ENCODE measurements at places on chromosomes 3 and 15.

DNA sequence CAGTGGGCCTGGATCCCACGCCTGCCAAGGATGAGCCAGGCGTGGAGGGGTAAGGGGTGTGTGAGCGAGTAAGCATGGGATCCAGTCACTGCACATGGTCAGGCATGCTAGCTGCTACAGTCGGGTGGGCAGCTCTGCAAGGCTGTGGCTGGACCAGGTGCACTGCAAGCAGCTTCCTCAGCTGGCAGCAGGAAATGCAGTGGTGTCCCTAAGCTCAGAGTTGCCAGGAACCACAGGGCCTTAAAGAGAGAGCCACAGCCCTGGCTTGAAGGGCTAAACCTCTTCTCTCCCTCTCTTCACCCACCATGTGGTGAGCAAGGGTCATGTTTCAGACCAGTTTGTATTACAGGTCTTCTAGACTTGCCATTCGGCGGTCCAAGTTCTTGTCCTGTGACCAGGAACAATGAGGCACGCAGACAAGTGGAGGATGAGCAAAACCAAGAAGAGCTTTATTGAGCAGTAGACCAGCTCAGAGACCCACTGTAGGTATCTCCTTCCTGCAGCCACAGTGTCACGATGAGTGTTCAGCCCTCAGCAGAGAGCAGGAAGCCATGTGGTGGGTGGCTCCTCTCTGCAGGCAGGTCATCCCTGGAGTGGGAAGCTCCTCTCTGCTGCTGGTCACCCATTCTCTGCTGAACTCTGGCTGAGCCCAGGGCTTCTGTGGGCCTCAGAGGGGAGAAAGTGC is 511.9 kb downstream of the PYDC2 start:
- no peak for DNase-seq

GRCh38 chr3:124372775-124373174 is 357.5 kb upstream of the UMPS start:
- no peak for DNase-seq

DNA sequence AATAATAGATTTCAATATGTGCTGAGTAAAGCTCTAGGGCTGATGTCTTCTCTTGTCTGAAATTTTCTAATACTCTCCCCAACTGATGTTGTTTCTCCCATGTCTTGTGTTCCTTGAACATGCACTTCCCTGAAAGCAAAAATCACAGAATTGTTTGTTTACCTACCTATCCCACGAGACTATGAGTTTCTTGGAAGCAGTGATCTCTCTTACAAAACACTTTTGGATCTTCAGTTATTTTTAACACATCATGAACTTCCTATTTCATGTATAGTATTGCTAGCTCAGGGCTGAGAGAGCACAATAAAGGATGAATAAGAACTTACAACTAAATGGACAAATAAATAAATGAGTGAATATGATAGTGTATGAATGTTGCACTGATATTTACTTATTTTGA is 365.0 kb downstream of the ROBO2 start:
- DNase-seq = no peak

GRCh38 chr3:4343258-4343657 is 40.1 kb downstream of the SETMAR start:
- no peak for DNase-seq

DNA sequence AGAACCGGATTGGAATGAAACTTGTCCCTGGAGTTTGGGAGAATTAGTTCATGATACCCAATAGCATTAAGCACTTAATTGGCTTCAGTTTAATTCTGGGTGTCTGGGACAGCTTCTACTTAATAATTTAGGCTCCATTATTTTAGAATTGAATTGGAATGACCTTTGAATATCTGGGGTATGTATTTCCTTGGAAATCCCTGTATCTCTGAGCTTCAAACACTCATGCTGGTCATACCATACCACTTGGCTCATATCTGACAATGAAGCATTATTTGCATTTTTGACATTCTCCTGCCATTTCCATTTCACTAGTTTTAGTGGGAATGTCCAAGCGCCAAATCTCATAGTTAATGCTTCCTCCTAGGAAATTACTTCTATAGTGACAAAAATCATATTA is 393.1 kb downstream of the DIPK2A start:
- DNase-seq = no peak

GRCh38 chr15:63818191-63818590 is 15.6 kb downstream of the HERC1 start:
- no peak for DNase-seq

DNA sequence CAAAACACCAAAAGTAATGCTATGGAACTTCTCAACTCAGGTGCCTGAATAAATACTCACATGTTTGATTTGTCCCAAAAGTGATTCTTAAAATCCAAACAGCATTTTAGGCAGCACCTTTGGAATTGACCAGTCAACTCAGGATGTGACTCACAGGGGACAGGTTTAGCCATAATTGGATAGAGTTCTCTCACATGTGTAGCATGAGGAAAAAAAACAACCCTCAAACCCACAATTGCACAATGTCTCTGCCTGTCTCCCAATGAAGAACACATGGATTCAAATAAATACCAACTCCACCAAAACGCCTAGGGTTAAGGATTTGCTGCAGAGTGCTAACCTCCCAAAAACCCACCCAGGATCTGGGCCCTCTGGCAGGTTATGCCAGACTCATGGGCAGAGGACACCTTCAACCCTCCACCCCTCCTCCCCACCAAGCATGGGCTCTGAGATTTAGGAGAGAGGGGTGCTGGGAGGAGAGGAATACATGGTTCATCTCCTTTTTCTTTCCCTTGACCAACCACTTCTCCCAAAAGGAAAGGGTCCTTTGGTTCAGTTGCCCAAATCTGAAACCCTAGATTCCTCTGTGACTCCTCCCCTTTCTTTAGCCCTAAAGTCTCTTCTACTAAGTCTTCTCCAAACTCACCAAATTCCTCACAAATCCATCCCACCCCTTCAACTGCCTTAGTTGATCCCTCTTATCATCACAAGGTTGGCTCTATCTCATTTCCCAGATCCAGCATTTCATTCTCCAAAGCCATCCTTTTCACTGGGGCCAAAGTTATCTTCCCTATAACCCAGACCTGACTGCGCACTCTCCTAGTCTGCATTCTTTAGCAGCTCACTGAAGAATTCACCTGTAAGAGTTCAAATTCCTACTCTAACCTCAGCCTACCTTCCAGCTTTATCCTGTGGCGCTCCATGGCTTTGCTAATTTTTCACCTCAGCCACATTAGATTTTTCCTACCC is 7.7 kb downstream of the RYK start:
- DNase-seq = no peak

DNA sequence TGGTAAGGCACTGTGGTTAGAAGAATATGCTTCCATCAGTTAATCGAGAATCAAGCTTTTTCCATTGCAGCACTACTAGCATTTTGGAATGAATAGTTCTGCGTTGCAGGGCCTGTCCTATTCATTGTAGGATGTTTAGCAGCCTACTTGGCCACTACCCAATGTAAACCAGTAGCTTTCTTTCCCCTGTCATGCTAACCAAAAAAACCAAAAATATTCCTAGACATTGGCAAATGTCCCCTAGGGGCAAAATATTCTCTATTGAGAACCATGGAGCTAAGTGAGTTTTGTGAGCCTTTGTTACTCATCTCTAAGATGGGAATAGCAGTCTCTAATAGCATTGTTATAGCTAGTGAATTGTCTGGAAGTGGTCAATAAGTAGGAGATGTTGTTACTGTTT is 187.2 kb downstream of the CADPS start:
- no peak for DNase-seq

DNA sequence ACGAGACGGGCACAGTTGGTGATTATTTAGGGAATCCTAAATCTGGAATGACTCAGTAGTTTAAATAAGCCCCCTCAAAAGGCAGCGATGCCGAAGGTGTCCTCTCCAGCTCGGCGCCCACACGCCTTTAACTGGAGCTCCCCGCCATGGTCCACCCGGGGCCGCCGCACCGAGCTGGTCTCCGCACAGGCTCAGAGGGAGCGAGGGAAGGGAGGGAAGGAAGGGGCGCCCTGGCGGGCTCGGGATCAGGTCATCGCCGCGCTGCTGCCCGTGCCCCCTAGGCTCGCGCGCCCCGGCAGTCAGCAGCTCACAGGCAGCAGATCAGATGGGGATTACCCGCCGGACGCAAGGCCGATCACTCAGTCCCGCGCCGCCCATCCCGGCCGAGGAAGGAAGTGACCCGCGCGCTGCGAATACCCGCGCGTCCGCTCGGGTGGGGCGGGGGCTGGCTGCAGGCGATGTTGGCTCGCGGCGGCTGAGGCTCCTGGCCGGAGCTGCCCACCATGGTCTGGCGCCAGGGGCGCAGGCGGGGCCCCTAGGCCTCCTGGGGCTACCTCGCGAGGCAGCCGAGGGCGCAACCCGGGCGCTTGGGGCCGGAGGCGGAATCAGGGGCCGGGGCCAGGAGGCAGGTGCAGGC is 318.0 kb downstream of the FGF12 start:
- no peak for DNase-seq

- DNase-seq = no peak
Observed at GRCh38 chr3:146803745-146804144, 198.6 kb upstream of the PLSCR5 start.

GRCh38 chr3:46987743-46988401 is 8.4 kb downstream of the NBEAL2 start:
- DNase-seq = no peak

DNA sequence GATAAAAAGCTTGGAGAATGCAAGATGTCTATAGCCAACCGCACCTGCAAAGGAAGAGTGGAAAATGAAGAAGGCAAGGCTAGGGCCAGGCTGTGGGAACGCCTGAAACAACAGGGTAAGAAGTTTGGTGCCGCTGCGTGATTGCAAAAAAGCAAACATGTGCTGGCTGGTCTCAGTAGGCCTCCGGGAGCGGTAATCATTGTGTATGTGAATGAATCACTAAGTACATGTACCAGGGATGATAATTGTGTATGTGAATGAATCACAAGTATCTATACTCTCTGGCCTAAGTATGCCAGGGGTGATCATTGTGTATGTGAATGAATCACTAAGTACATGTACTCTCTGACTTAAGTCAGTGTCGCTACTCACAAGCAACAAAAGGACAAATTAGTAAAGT is 40.3 kb upstream of the PARL start:
- no peak for DNase-seq

DNA sequence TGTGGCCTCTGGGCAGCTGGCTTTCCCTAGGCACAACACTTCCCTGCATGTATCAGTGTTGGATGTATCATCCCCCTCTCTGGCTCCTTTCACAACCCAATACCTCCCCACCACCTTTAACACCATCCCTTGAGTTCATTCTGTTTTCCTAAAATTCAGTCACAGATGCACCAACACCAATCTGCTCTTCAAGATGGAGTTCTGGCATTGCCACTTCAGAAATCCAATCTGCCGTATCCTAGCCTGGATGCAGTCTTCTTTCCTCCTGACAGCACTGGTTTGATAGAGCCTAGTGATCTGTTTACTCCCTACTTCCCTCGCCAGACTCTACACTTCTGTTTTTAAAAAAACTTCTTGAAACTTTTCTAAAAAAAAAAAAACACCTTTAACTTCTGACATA is 21.7 kb downstream of the PXYLP1 start:
- no peak for DNase-seq

DNA sequence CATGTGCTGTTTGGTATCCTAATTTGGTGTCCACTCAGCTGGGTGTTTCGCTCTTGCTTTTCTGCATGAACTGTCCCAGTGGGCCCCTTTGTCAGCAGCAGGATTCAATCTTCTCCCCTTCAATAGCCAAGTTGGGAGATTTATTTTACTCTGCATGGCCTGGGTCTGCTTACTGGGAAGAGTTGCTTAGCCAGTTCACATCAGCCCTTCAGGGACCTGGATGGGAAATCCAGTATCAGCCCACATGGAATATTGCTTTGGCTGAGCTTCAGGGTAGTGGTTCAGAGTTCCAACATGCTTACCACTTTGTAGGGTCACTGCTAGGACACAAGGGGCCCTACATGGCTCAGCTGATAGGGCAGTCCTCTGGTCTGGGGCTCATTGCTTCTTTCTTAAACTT is 93.0 kb upstream of the BOC start:
- DNase-seq = no peak

- no peak for DNase-seq
Observed at GRCh38 chr15:31439328-31439727, 112.7 kb downstream of the KLF13 start.

DNA sequence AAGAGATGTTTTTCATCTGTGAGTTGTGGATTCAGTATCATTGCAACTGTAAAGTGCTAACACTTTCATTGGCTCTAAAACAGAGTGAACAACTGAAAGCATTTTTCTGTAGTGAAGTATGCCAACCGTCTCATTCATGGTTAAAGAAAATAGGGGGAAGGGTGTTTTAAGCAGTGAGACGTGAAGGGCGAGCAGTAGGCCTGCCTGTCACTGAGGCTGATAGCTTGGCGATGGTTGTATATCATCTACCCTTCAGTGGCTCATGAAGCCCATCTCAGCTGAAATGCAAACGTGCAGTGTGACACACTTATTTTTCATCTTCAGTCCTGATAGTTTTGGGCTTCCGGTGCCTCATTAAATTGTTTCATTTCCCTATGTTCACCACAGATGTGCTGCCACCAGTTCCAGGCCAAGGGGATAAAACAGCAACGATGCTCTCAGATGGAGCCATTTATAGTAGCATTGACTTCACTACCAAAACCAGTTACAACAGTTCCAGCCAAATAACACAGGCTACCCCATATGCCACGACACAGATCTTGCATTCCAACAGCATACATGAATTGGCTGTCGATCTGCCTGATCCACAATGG is 562.0 kb downstream of the ROBO2 start:
- DNase-seq = no peak

DNA sequence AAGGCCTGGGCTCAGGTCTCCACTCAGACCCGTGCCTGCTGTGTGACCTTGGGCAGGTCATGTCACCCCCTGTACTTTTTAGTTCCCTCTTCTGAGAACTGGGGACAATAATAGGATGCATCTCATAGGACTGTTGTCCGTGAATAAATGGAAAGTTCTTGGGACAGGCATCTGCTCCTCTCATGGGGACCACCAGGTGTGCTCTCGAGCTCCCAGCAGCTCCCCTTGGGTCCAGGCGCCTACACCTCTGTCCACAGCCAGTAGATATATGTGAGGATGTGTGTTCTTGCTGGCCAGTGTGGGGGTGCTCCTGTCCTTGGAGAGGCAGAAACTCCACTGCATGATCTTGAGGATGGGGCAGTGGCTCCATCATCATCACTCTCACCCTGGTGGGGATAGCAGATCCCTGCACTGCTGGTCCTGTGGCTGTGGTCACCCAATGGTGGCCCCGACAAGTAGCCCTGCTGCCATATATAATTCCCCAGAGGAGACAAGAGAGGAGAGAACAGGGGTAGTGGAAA is 257.6 kb upstream of the TLE3 start:
- DNase-seq = no peak

- no peak for DNase-seq
Observed at GRCh38 chr15:55768670-55769185, 25.8 kb upstream of the PRTG start.

GRCh38 chr3:148796799-148797198 is 30.8 kb upstream of the CPB1 start:
- no peak for DNase-seq

GRCh38 chr3:158127250-158128219 is 17.6 kb downstream of the RSRC1 start:
- DNase-seq = no peak

- no peak for DNase-seq
Observed at GRCh38 chr15:84387086-84387485, 151.5 kb downstream of the GOLGA6L4 start.

GRCh38 chr3:10281951-10282350 is 10.8 kb downstream of the GHRL start:
- no peak for DNase-seq

Data from hippocampal formation (tissue), 2 donors.